ENCODE measurements at places on chromosomes 3 and 15.

DNA sequence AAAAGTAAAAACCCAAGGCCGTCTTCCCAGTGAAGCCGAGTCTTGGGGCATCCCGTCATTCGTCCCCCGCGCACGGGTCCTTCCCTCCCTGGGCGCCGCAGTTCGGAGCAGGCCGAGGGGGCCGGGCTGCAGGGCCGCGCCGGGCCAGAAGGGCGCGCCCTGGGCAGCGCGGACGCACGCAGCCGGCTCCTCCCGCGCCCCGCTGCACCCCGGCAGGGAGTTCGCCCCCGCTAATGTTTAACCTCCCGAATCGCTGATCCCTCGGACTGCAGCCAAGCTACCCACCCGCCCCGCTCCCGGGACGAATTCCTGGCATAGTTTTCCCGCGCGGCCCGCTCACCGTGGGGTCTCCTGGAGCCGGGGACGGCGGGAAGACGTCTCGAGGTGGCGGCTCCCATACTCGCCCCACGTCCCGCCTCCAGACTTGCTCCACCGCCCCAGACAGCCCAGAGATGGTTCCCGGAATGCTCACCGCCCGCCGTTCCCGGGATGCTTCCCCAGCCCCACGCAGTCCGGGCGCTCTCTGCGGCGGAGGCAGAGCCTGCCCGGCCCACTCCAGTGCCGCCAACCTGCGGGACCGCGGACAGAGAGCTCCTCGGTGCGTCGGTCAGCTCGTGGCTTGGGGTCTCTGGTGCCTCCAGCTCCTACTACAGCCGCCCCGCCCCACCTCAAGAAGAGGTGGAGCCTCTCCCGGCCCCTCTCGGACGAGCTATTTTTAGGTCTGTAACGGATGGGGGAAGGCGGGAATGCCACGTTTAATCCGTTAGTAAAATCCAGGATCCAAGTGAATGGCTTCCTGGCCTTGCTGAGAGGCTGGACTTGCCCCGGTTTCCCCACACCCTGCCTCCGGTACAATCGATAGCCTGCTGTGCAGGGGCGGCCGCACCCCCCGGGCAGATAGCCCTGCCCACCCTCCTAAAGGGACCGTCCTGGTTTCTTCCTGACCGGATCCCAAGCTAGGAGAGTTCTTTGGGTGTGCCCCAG lies at the start of gene DZIP1L:
DZIP1L (minus strand) TSS at position 621 of the 984 bp plus-strand sequence. CDS start 11,637 bp downstream, outside the sequence.
- DNase-seq = no peak

DNA sequence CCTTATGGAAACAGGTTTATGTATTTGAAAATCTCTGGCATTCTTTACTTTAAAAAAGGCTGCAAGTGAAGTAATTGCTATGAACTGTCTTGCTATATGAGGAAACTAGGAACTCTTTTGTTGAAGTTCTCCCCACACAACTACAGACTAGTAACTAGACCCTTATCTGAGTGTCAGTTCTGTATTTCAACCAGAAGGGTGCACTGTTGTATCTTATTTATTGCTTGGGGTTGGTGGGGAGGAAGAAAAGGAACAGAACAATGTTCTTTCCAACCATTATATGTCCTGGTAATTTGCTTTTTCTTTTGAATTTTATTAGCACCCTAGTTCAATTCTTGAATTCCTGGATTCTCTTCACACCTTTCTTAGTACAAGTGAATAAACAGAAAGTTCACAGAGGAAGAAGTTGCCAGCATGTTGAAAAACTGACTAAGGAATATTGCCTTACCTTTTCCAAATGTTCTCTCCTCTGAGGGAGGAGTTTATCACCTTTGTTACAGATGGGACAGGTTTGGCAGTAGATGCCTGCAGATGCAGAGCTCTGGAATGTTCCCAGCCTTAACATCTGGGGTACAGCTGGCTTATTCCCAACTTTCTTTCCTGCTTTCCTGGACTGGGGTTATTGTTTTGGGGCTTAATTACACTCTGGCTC lies 162.4 kb upstream of the CFAP20DC start:
- DNase-seq = no peak

- DNase-seq = no peak
These were observed 50.8 kb upstream of the SYN2 start for GRCh38 chr3:11953350-11953749.

DNA sequence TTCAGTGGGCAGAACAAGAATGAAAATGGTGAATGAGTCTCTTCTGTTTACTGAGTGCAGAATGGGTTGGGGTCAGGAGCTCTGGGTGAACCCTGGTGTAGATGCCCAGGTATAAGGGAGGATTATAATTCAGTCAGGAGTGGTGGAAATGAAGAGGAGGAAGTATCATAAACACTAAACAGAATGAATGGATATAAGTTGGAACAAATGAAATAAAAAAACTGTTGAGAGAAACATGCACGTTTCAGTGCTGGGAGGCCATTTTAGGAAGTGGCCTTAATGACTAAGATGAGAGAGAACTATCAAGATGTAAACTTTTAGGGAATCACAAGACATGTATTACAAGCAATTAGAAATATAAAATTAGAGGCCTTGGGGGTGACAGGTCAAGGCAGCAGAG lies 32.8 kb upstream of the LEKR1 start:
- DNase-seq = no peak

GRCh38 chr3:54550221-54550977 lies 377.5 kb downstream of the LRTM1 start:
- no peak for DNase-seq

DNA sequence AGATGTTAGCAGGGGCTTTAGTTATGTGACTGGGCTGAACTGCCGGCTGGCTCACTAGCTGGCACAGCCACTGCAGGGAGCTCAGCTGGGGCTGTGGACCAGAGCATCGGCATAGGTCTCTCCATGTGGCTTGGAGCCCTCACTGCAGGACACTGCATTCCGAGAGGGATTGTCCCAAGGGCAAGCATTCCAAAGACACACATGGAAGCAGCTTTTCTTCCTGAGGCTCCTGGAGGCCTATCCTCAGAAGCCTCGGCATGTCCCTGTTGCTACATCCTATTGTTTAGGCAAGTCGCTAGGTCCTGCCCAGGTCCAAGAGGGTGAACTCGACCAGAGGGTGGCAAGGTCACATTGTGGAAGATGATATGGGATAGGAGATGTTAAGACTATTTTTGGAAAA lies 209.8 kb downstream of the PLCL2 start:
- DNase-seq = no peak
